NCI-H774 (cell line): ENCODE measurements at places on chromosomes 7 and 10.

DNA sequence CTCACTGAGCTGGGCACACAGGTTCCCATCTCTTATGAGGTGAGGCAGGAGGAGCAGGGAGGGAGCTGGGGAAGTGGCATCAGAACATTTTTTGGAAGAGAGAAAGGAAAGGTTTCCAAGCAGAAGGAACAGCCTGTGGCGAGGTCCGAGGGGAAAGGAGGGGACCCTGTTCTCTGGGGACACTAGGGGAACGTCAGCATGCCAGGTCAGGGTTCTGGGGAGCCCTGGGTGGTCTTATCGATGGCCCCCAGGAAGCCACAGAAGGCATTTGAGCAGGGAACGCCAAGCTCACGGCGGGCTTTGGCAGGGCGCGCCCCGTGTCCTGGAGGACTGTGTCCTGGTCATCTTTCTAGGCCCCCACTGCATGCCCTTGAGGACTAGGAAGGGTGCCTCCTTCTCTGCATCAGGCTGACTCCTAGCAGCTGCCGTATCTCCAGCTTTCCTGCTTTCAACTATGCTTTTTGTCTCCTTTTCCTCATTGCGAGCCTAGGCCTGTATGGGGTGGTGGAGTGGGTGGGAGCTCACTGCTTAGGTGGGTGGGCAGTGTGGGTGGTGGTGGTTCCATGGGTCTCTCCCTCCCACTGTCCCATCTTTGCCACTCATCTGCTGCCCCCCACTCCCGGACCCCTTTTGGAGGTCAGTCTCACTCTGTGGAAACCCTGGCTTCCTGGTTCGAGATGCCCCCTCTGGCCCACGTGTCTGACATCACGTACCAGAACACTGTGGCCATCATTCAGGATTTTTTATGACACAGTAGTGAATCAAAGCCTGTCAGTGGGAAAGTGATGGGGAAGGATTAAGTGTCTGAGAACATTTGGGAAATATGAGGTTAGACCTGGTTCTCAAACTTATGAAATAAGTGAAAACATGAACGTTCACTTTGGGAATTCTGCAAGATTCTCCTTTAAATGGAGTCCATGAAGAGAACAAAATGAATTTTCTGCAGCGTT, 89.1 kb downstream of the CUX1 start:
- DNase-seq, result no peak

DNA sequence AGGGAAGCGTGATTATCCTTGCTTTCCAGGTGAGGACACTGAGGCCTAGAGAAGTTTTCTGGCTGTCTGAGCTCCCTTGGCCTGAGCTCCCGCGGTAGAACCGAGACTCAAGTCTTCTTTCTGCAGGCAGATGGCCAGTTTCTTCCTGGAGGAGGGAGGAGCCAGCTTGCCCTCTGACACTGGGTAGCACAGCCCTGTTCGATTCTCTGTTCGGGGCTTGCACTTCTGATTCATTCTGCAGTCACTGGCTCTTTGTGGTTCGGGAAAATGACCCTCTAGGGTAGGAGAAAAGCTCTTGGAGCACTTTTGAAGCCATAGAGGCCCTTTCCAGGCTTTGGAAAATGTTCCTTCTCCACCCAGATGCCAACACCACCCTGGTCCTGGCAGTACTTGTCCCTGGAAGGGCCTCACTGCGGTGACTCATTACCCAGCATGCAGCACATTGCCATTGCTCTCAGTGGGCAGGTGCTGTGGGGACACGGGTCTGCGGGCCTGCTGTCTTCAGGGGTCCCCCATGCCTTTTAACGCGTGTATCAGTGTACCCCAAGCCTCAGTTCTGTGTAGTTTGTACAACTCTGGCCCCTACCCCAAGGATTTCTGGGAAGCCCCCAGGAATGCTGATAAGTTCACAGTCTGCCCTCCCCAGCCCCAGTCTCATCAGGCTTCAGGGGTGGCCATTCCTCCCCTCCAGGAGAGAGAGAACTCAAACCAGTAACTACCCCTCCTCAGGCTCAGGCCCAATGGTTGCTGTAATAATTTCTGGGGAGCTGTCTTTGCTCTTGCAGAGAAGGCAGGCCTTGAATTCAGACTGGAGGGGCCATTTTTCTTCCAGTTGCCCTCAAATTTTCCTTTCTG, 11.9 kb downstream of the CHST3 start:
- DNase-seq, result no peak

DNA sequence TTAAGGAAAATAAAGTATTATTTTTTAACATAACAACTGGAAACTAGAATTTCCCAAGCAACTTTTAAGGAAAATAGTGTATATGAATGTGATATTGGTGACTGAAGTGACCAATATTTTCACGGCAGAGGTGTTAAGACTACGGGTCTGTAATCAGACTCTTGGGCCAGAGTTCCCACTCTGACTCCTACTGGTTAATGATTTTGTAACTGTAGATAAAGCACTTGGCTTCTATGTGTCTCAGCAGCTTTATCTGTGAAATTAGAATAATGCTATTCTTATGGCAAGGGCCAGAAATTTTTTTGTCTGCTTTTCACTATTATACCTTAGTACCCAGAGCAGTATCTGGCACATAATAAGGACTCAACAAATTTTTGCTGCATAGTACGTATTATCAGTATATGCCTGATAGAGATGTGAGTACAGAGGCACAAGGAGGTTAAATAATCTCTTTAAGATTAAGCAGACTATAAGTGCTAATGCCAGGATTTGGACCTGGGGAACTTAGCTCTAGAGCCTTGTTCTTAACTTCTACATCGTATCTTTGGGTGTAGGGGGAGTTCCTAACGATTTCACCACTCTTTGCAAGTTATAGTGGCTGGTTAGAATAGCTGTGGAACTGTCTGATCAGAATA, 186.1 kb upstream of the SLC26A5 start:
- DNase-seq, result no peak

GRCh38 chr7:1666823-1667565, 3.1 kb upstream of the ELFN1 start:
- no peak for DNase-seq

DNA sequence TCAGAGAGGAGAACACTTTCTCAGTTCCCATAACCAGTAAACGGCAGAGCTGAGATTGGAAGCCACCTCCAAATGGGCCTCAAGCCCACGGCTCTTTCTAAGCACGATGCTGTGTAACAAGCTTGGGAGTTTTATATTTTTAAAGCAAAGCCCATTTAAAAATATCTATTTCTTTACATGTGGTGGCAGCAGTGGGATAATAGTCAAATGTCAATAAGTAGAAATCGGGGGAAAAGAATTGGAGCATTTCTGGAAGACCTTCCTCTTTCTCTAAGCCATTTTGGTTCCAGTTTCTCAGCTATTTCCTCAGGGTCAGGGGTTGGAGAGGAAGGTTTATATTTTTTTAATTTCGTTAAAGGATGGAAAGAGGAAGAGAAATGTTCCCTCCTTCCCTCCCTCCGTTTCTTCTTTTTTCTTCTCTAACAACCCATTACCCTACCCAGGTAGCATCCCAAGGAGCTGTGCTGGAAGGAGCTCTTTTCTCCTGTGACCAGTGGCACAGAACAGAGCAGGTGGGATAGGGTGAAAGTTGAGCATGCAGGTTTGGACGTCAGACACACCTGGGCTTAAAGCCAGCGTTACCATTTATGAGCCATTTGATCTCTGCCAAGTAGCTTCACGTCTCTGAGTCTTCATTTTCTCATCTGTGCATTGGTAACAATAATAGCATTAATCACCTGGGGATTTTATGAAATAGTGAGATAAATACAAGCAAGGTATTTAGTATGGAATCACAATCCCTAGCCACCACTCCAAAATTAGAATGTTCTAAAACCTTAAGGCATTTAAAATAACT, 515.7 kb downstream of the RPS24 start:
- no peak for DNase-seq

DNA sequence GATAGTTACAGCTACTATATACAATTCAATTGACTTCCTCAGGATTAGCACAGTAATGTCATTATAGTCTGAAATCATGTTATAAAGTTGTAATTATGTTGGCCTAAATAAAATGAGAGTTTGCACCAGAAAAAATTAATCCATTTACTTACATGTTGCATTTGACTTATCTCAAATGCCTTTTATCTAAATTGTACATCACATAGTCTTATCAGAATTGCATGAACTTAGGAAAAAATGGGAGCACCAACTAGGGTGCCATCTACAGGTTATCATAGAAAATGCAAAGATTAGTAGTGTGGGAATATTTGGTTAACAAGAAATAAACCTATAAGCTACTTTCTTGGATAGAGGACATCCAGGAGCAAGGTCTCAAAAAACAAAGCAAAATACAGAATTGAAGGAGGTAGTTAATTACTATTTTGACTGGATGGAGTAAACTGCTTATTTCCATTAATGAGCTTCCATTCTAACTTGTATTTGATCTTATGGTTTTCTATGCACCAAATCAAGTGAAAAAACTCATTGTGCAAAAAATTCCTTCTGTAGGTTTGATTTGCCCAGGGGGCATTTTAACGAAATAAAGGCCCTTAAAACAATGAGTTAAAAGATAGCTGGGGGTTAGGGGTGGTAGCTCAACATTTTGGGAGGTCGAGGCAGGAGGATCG, 60.0 kb upstream of the ORC5 start:
- DNase-seq, result no peak

GRCh38 chr10:46537309-46537708, 19.1 kb downstream of the GPRIN2 start:
- no peak for DNase-seq

DNA sequence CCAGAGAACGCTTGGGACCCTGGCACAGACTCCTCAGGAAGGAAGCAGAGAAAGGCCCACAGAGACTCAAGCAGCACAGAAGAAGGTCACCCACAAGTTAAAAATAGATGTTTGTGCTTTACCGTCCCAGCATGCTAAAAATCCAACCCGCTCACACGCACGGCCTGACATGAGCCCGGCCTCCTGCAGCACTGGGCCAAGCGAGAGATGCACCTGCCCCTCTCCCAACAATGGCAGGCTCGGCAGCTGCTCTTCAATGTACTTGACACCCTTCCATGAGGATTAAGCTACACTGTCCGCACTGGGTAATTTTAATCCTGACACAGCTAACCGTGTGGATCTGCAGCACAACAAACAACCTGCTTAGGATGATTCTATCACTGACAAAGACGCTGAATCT, 9.3 kb downstream of the DIP2C start:
- peak; percentile 58 for DNase-seq

DNA sequence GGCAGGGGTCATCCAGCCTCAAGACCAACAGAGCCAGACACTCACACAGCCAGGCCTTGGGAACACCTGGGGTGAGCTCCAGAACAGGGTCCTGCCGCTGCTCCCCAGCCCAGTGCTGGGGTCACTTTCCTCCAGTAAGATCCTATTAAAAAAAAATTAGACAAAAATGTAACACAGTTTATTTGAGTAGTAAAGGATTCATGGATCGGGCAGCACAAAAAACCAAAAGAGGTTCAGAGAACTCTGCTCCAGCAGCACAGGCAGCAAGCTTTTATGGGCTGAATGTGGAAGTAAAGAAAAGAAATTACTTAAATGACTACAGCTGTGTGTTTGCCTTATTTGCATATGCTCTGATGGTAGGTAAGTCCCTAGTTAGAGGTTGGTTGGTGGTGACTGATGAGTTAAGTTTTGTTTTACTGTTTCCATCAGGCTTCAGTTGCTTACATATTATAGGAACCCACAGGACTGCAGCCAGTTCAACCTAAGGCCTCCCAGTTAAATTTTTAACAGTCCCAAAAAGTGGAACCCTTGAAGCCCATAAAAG, 80.5 kb upstream of the FGFR2 start:
- DNase-seq, result no peak
